ENCODE measurements at places on chromosomes 12 and 14.

DNA sequence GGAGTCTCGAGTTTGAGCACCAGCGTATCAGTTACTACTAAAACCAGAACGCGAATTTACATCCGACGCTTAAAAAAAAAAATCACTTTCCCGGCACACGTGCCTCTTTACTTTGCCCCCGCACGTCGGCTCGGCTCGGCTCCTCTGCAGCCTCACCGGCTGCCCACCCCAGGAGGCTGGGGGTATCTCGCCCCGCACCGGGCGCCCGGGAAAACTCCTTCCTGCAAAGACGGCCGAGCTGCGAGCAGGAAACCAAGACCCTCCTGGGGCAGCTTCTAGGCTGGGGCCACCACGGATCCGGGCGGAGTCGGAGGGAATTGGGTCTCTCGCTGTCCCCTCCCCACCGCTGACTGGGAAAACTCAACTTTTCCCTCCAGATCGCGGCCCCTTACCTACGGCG is 610 bp downstream of the VSIG10 start:
- DNase-seq, result no peak

DNA sequence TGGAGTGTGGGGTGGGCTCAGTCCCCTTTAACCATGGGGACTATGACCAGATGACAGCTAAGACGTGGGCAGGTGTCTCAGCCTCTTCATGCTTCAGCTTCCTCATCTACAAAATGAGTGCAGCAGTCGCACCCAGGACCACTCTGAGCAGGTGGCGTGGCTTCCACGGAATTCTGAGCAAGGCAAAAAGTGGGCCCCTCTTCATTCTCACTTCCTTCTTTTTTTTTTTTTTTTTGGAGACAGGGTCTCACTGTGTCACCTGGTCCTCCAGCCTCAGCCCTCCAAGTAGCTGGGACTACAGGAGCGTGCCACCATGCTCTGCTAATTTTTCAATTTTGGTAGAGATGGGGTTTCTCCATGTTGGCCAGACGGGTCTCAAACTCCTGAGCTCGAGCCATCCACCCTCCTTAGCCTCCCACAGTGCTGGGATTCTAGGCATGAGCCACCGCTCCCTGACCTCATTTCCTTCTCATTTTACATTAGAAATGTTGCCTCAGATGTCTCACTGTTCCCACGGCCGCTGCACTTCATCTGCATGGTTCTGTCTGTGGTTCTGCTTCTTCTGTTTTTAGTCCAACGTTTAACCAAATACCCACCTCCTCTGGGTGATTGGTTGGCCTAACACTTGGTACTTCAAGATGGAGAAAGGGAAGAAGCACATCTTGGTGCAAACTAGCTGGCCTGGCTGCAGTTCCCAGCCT is 41.3 kb upstream of the BCL7A start:
- no peak for DNase-seq

DNA sequence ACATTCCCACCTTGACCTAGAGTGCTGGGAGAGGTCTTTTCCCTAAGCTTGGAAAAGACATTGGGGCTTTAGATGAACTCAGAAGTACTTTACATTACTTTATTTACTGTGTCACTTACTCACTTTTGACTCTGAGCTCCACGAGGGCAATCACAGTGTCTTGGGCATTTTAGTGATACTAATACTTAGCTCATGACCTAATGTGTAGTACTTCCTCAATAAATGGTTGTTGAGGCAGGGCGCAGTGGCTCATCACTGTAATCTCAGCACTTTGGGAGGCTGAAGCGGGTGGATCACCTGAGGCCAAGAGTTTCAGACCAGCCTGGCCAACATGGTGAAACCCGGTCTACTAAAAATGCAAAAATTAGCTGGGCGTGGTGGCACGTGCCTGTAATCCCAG is 19.8 kb upstream of the SNAPC1 start:
- DNase-seq, result no peak

- DNase-seq, result no peak
These were observed 1.4 kb upstream of the PDE3A start for GRCh38 chr12:20366776-20367409.

- no peak for DNase-seq
These were observed 5.6 kb downstream of the DAZAP2 start for GRCh38 chr12:51244269-51244668.

DNA sequence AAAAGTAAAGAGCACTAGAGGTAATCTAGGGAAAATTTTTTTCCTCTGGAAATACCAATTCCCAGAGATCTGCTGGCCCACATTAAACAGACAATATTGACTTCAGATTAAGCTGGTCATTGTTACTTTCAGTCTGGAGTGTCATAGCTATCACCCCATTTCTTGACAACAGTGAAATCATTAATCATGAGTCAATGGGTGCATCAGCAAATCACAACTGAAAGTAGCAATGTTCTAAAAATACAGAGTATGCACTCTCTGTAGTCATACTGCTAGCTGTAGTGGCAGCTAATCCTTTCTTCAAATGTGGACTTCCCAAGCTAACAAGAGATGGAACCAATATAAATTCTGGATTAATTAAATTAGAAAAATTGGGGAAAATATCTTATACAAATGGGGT is 129.9 kb downstream of the CPNE8 start:
- no peak for DNase-seq

DNA sequence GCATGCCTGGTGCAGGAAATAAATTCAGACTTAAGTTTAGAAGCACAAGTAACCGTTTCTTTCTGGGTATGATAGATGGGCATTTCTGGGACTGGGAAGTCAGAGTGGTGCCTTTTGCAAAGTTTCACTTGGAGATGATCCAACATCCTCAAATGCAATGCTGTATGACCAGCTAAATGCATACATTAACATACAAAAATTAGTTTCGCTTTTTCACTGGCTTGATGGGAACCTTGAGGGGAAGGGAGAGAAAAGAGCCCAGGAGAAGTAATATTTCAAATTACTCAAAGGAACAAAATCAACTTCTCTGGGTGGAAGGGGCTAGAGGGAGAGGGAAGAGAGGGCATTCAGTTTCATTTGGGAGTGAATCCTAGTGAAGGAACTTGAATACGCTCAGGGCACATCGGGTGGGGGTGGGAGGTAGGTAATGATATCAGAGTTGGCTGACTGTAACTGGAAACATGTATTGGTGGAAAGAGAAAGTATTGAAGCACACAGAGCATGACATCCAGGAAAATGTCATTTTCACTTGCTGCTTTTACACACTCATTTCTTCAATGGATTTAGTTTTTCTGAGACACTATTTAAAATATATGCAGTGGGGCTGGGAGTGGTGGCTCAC is 175.5 kb downstream of the PTPRO start:
- DNase-seq, result no peak

DNA sequence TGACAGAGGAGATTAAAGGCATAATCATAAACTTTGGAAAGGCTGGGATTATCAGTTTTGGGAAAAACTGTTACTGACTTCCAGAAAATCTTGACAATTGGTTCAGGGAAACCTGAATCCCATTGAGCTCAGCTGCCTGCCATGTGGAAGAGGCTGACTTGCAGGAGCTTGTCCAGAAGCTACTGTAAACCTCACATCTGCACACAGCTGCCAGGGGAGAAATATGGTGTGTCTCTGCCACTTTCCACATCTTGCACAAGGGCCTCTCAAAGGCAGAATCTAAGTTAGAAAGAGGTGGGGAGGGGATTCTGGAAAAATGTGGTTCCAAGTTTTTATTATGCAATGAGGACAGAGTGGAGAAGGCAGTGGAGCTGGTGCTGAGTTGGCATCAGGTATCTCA is 8.7 kb upstream of the BHLHE41 start:
- no peak for DNase-seq

GRCh38 chr12:12019881-12020280 is 50.9 kb upstream of the BCL2L14 start:
- no peak for DNase-seq

DNA sequence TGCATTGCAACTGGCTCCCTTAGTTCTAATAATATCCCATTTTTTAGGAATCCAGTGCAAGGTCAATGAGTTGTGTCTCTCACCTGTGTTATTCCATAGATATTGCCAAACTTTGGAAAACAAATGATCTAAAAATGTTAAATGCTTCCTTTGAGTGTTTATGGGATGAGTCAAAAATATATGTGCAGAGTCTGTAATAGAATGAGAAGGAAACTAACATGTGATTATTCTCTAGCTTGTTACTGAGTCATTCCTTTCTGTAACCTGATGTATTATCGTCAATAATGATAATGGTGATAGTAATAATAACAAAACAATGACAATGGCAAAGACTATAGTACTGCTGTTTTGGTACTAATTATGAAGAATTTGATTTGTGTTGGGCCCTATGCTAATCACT is 11.5 kb downstream of the ACSS3 start:
- DNase-seq, result no peak

GRCh38 chr12:497501-498160 is 37.9 kb downstream of the B4GALNT3 start:
- DNase-seq, result no peak

DNA sequence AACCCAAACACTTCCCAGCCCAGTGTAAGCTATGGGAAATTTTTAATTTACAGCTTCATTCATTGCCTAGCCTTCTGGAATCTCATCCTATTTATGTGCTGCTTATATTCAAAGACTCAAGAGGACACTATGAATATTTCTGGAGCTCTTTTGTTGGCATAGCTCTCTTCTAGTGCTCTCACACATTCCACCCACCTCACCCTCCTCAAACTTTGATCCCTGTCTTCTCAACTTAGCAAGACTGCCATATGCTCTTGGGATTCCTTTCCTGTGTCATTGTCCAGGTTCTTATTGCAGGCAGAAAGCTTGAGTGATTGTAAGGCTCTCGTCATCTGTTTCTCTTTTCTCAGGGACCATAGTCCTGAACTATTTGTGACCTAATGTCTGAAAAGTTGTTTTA is 18.0 kb upstream of the NKX2-1 start:
- no peak for DNase-seq
